Left kidney (tissue), 8 donors: ENCODE measurements at places on chromosomes 5 and 9. TPM values are rescaled to one million over a fixed set of nuclear protein-coding genes. Genes with fewer than 3 reads are reported as not detected.

DNA sequence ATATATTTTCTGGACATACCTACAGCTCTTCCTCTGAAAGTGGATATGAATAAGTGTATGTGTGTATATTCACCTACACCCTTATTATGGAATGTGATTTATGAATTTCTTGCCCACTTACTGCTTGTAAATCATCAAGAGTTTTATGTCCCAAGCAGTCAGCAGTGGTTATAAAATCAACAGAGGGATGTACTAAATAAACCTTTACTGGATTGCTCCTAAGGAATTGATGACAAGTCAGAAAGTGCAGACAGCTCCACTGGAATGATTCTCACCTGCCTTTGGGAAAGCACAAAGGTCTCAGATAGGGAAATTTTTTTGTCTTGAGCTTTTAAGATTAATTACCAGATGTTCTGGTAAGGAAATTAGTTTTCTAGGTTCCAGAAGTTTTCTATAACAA, 9.3 kb downstream of the TMEM174 start:
- no peak for DNase-seq

DNA sequence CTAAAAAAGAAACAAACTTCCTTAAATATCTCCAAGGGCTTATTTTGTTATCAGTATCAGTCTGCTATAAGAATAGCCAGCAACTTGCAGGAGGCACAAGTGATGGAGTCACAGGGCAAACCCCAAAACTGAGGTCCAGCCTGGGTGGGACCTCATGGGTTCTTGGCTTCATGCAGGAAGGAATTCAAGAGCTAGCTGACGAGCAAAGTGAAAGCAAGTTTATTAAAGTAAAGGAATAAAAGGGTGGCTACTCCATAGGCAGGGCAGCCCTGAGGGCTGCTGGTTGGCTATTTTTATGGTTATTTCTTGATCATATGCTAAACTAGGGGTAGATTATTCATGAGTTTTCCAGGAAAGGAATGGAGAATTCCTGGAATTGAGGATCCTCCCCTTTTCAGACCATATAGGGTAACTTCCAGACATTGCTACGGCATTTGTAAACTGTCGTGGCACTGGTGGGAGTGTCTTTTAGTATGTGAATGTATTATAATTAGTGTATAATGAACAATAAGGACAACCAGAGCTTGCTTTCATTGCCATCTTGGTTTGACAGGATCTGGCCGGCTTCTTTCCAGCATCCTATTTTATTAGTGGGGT, 231.9 kb downstream of the ADAMTSL1 start:
- no peak for DNase-seq

- DNase-seq: no peak
These were observed 8.5 kb downstream of the NOP16 start for GRCh38 chr5:176379881-176380280.

- DNase-seq: no peak
These were observed 263.9 kb downstream of the NR3C1 start for GRCh38 chr5:143139585-143139984.

The INSL6 gene
- polyA plus RNA-seq: 0.60 TPM
